Naive B cell (primary cell): ENCODE measurements at places on chromosomes 16 and 17. TPM values are rescaled to one million over a fixed set of nuclear protein-coding genes. Genes with fewer than 3 reads are reported as not detected.

Gene SLC47A1
- not detected for polyA plus RNA-seq

DNA sequence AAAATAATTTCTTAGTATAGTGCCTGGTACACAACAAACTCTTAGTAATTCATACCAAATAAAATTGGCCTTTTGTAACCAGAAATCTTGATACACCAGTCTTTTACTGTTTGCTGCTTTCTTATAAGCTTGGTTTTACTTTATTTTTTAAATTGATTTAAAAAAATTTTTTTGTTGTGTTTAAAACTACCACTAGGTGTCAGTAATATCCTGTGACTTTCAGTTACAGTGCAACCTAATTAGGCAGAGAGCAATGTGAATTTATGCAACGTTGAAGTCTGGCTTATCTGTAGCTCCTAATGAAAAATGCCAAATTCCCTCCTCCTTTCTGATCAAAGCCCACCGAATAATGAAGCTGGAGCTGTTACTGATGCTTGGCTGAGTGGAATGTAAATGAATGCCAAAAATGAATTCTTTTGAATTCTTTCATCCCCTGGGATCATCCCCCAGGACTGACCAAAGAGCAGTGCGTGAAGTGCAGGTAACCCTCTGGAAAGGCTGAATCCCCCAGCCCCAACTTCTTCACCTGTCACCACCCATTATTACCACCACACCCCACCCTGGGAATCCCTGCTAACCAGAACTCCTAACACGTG is 3.8 kb downstream of the ERCC4 start:
- H3K36me3 ChIP-seq, result peaks cover 9% of the 10 kb centered on the region
- peak; percentile 40 for DNase-seq
- peak overlapping the region; percentile 94 for H3K27ac ChIP-seq
- H3K4me1 ChIP-seq, result peaks cover 26% of the 10 kb centered on the region
- H3K27me3 ChIP-seq, result no peaks in the 10 kb centered on the region
- H3K4me3 ChIP-seq, result no peak overlapping the region

GRCh38 chr17:7439462-7440112 is at the start of gene FGF11:
TSS of gene FGF11 (plus strand) at chr17:7439512. CDS start at chr17:7439621, 109 bp downstream.
- peaks cover 34% of the 10 kb centered on the region for H3K4me1 ChIP-seq
- H3K27ac ChIP-seq, result no peak within 1 kb of the TSS
- H3K4me3 ChIP-seq, result peak within 1 kb of the TSS; percentile 85

- peak overlapping the region; percentile 99 for H3K4me3 ChIP-seq
- H3K4me1 ChIP-seq, result peaks cover 43% of the 10 kb centered on the region
- no peak for DNase-seq
- no peaks in the 10 kb centered on the region for H3K36me3 ChIP-seq
- peak overlapping the region; percentile 99 for H3K27ac ChIP-seq
Measured at GRCh38 chr17:35586569-35587073, 501 bp upstream of the AP2B1 start.

Gene SYCE1L
- polyA plus RNA-seq, result 1.00 TPM

DNA sequence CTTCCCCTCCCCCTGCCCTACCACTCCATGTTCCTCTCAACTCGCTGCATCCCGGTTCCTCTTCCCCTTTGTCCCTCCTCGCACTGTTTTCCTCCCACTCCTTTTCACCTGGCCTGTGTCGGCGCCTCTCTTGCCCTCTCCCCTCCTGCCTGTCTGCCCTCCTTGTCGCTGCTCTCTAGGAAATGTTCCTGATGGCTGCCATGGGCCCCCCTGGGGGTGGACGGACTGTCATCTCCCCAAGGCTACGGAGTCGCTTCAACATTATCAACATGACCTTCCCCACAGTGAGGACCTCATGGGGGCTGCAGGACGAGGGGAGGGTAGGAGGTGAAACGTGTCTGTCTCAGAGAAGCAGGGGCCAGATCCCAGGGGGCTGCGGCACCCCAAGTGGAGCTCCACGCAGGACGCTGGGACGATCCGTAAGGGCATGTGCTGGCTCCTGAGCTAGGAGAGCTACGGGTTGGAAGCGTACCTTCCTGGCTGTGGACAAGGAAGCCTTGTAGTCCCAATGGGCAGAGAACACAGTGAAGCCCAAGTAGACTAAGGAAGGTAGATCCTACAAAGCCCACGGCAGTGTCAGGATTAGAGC is 39.8 kb upstream of the KDM6B start:
- no peak overlapping the region for H3K27ac ChIP-seq
- no peaks in the 10 kb centered on the region for H3K36me3 ChIP-seq
- DNase-seq, result no peak
- H3K4me3 ChIP-seq, result no peak overlapping the region
- peaks cover 17% of the 10 kb centered on the region for H3K27me3 ChIP-seq

Gene CALB2
- not detected for polyA plus RNA-seq

DNA sequence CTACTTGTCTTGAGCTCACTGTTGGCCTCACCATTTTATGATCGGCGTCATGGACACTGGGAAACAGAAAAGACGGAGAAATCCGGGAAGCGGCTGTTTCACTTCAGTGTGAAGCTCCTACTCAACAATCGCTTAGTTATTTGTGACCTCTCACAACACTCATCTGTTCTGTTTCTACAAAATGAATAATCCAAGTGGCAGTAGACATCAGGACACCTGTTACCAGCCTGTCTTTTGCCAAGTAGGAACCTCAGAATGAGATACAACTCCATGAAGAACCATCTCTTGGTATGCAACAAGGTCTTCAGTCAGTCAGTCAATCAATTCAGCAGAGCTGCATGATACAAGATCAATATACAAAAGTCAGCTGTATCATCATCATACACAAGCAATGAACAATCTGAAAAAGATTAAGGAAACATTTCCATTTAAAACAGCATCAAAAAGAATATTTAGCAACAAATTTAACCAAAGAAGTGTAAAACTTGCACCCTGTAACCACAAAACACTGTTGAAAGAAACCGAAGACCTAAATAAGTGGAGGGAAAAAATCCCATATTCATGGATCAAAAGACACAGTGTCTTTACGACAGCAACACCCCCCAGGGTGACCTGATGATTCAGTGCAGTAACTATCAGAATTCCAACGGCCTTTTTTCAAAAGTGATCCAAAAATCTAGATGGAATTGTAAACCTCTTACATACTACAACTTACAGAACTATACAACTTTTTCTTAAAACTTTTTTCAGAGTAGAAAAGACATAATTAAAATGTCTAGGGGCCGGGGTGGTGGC is 63.4 kb downstream of the ANKRD11 start:
- H3K4me1 ChIP-seq, result peaks cover 50% of the 10 kb centered on the region
- H3K27me3 ChIP-seq, result no peaks in the 10 kb centered on the region
- no peak for DNase-seq
- no peaks in the 10 kb centered on the region for H3K36me3 ChIP-seq
- H3K27ac ChIP-seq, result peak overlapping the region; percentile 15
- no peak overlapping the region for H3K4me3 ChIP-seq

DNA sequence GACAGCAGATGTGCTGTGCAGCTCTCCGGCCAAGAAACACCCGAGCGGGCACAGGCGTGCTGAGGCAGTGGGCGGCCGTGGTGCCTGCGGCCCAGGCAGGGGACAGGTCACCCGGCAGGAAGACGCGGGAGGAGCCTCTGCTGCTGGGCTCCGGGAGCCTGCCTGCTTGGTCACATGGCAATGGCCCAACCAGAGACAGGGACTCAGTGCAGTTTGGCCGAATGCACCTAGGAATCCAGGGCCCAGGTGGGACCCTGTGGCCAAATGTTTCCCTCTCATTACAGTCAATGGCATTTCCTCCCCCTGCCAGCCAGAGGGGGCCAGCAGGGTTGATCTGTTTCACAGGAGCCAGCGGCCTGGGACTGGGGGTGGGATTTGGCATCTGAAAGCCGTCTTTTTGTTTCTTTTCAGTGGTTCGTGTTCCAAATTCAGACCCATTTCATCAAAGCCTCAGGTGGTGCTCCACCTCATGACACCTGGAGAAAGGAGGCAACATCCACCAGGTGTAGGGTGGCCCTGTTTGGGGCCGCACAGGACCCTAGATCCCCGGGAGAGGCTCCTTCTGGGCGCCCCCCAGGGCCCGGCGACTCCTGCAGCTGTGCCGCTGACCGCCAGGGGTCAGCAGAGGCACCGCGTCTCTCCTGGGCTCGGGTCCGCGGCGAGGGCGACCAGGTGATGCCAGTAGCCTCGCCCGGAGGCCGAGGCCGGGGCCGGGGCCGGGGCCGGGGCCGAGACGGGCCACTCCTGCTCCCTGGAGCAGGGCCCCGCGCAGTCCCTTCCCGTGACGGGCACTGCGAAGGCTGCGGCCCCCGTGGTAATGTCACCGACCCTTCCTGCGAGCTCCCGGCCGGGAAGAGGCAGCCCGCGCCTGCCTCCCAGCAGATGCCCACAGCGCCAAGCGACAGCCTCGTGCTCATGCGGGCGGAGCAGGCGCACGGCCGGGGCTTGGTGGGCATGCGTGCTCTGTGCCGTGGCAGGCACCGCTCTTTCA is 118.5 kb downstream of the C16orf78 start:
- H3K4me1 ChIP-seq, result no peaks in the 10 kb centered on the region
- H3K27me3 ChIP-seq, result peaks cover 28% of the 10 kb centered on the region
- H3K36me3 ChIP-seq, result no peaks in the 10 kb centered on the region
- DNase-seq, result no peak
- no peak overlapping the region for H3K4me3 ChIP-seq

Gene CPNE7
- not detected for polyA plus RNA-seq
